ENCODE measurements at places on chromosomes 11 and 22.

DNA sequence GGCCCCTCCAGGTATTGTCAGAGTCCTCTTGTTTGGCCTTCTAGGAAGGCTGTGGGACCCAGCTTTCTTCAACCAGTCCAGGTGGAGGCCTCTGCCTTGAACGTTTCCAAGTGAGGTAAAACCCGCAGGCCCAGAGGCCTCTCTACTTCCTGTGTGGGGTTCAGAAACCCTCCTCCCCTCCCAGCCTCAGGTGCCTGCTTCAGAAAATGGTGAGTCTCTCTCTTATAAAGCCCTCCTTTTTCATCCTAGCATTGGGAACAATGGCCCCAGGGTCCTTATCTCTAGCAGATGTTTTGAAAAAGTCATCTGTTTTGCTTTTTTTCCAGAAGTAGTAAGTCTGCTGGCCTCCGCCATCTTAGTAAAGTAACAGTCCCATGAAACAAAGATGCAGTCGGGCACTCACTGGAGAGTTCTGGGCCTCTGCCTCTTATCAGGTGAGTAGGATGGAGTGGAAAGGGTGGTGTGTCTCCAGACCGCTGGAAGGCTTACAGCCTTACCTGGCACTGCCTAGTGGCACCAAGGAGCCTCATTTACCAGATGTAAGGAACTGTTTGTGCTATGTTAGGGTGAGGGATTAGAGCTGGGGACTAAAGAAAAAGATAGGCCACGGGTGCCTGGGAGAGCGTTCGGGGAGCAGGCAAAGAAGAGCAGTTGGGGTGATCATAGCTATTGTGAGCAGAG lies at the start of gene CD3E:
CD3E (plus strand) TSS at position 163 of the 681 bp plus-strand sequence; CDS start at position 386, 223 bp downstream.
- DNase-seq, result no peak

GRCh38 chr11:43489869-43490465 lies 131.2 kb downstream of the TTC17 start:
- DNase-seq, result no peak

GRCh38 chr22:17102297-17102667 lies 17.5 kb downstream of the IL17RA start:
- DNase-seq, result no peak

DNA sequence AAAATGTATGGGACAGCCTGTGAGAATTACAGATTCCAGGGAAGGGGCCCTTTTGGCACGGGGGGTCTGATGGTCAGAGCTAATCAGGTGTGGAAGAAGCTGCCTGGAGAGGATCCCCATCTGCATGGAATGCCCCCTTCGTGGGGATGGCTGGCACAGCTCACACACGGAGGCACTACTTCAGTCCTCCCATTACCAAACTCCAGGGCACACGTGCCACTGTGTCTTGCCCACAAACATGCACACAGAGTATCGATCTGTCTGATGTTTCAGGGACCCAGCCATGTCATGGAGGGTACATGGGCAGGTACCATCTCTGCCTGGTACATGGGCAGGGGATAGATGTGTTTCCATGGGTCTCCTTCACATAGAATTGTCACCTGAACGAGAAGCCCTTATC lies 14.7 kb downstream of the KCNQ1OT1 start:
- no peak for DNase-seq

DNA sequence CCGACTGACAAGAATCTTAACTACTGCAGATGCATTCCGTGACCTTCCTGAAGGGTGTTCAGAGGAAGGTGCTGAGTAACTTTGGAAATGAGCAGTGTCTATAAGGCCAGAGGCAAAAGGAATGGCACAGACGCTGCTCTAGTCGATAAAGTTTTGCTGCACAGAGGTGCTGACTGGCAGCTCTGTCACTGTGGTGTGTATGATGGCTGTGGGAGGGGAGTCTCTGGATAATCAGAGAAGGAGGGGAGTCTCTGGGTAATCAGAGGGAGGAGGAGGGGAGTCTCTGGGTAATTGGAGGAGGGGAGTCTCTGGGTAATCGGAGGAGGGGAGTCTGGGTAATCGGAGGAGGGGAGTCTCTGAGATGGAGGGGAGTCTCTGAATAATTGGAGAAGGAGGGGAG lies 18.4 kb downstream of the PTDSS2 start:
- no peak for DNase-seq

- DNase-seq, result no peak
Observed at GRCh38 chr11:12731841-12732336, 57.7 kb downstream of the TEAD1 start.

DNA sequence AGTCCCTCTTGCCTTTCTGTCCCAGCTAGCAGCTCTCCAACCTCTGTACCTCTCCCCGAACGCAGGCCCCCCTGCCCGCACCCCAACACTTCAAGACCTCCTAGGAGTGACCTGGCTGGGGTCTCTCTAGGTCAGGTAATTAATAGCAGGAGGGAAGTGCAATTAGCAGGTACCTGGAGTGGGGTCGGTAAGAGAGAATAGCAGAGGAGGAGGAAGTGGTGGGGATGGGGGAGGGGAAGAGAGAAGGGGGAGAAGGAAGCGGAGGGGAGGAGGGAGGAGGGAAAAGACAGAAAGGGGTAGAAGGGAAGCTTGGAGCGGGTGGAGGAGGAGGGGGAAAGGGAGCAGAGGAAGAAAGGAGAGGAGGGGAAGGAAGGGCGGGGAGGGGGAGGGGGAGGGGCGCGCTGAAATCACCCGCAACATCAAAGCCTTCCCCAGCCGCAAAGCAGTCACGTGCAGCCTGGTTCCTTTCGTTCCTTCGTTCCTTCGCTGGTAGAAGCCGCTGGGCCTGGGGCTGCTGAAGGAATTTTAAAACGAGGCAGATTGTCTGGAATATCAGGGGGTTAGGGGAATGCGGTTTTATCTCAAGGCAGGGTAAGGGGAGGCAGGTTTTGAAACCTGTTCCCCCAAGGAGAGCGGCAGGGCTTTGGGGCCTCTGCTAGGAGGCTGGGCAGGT lies 29.3 kb upstream of the TCF20 start:
- DNase-seq, result peak; percentile 84

DNA sequence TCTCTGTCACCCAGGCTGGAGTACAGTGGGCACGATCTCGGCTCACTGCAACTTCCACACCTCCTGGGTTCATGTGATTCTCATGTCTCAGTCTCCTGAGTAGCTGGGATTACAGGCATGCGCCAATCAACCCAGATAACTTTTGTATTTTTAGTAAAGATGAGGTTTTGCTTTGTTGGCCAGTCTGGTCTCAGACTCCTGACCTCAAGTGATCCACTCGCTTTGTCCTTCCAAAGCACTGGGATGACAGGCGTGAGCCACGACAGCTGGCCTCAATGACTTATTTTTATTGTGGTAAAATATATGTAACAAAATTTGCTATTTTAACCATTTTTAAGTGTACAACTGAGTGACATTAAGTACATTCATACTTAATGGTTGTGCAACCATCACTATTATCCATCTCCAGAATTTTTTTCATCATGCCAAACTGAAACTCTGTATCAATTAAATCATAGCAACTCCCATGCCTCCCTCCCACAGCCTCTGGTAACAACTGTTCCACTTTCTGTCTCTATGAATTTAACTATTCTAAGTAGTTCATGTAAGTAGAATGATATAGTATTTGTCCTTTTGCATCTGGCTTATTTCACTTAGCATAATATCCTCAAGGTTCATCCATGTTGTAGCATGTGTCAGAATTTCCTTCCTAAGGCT lies 50.7 kb upstream of the CWF19L2 start:
- DNase-seq, result no peak

GRCh38 chr11:6249770-6250555 lies 9.7 kb upstream of the CCKBR start:
- no peak for DNase-seq

GRCh38 chr11:116855413-116855812 lies 18.0 kb upstream of the APOA1 start:
- no peak for DNase-seq

DNA sequence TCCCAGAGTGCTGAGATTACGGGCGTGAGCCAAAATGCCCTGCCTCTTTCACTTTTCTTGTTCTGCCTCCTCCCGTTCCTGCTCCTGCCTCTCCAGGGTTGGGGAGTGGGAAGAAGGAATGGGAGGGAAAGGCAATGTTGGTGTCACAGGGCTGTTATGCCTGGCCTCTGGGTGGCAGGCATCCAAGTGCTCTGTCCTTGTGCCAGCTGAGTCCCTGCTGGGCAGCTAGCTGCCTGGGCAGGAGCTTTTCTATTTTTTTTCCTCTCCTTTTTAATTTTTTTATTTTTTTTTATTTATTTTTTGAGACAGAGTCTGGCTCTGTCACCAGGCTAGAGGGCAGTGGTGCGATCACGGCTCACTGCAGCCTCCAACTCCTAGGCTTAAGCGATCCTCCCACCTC lies 4.1 kb upstream of the SAC3D1 start:
- no peak for DNase-seq

DNA sequence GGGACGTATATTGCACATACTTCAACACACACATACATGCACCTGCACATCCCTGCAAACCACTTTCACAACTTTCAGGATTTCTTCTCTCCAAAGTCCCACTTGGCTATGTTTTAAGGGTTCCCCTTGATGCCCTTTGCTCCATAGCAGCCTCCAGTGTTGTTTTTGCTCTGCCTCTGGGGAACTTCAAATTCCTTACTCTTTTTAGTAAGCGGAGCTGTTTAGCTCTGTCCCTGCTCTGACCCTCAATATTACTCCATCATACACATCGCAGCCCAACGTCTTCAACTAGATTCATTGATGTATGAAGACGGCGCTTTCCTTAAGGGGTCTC lies 18.3 kb downstream of the PRR5L start:
- no peak for DNase-seq

GRCh38 chr11:1889224-1889930 lies 2.3 kb downstream of the PRR33 start:
- DNase-seq, result no peak

GRCh38 chr11:129302386-129303101 lies 73.1 kb upstream of the BARX2 start:
- no peak for DNase-seq

DNA sequence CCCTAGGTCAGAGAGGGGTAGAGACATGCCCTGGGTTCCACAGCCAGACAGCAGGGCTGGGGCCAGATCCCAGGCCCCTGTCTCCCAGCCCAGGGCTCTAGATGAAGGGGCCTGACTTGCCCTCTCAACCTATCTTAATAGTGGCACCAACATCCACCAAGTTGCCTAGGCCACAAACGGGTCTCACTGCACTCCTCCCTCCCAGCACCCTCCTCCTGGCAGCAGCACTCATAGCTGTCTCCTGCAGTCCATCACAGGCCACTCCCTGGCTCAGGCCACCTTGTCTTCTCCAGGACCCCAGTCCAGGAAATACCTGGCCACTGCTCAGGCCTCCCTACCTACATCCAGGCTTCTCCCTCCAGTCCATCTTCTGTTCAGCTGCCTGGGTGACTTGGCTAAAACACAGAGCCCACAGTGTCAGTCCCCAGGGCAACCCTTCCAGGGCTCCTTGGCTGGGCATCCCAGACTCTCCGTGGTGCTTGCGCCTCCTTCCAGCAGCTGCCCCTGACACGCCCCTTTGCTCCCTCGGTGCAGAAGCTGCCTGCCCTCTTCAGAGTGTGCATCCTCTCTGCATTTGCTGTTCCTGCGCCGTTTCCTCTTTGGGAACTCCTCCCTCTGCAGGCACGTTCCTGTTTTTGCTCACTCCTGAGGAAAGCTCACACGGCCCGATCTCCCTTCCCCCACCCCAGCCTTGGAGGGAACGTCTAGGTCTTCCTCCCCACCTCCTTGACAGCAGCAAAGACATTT lies 40.5 kb downstream of the LRRC32 start:
- DNase-seq, result no peak

- DNase-seq, result no peak
Observed at GRCh38 chr22:44714703-44715350, 12.8 kb downstream of the PRR5 start.

DNA sequence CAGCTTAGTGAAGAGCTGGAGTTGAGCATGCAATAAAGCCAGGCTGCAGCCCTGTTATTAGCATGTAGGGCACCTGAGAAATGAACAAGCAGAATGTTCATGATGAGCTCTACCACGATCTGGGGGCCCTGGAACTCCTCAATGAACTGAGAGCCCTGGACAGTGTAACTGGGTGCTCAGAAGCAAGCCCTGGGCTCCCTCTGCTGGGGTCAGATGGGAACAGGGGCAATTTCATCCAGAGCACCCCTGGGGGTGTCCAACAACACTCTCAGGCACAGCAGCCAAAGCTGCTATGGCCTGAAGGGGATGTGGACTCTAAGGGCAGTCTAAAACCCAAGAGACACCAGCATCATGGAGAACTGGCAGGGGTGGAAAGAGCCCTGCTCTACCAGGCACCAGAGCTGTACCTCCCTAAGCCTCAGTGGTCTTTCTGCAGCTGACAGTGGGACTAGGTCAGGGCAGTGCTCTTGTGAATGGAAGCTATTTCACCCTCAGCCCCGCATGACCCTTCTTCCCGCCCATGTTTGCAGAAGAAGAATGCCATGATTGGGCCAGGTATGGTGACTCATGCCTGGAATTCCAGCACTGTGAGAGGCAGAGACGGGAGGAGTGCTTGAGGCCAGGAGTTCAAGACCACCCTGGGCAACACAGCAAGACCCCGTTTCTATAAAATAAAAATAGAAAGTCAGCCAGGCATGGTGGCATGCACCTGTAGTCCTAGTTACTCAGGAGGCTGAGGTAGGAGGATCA lies 28.9 kb downstream of the THOC5 start:
- DNase-seq, result peak; percentile 59

DNA sequence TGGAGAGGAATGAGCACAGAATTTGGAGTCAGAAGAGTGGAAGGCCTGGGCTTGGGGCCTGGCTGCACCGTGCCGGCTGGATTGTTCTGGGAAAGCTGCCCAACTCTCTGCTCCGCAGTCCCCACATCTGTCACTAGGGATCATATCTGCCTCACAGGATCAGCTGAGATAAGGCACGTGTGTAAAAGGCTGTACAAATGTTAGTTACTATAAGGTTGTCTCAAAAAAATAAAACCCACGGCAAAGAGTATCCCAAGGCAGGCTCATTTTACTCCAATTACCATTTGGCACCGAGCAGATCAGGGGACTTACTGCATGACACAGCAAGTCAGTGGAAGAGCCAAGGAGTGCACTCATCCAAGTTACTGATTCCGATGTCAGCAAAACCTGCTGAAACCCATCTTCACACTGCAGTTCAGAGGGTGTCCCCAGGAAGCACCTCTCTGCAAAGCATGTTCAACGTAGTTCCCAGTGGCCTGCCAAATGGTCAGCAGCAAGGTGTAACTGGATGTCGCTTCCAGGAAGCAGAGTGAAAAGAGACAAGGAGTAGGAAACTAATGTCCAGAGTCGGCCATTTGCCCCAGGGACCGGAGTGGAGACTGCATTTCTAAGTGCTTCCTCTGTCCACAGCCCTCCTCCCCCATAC lies 18.1 kb upstream of the MRTFA start:
- DNase-seq, result no peak

- no peak for DNase-seq
Observed at GRCh38 chr11:76977791-76978190, 56.4 kb upstream of the B3GNT6 start.

- DNase-seq, result no peak
Observed at GRCh38 chr11:133586903-133587517, 54.7 kb upstream of the OPCML start.

- DNase-seq, result no peak
Observed at GRCh38 chr11:32594272-32594671, 10.6 kb downstream of the EIF3M start.

DNA sequence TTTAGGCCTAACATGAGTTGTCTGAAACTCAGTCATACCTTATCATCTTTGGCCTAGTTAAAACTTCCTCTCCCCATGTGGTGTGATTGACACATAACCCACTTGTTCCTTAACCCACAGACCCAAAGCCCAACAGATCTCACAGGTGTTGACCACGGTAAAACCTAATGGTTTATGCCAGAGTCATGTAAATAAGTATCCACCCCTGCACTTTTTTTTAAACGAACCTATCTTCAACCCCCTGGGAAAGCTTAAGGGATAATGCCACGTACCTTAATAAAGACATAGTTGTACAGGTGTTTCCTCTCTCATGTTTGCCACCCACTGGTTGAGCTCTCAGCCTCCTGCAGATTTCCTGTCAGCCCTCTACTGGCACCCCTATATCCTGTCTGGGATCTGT lies 709.3 kb upstream of the CCDC179 start:
- DNase-seq, result no peak

- no peak for DNase-seq
Observed at GRCh38 chr11:61297746-61298145, 2.6 kb upstream of the VWCE start.
